Gastroesophageal sphincter (tissue), 4 donors: ENCODE measurements at places on chromosomes 6 and 20. TPM values are rescaled to one million over a fixed set of nuclear protein-coding genes. Genes with fewer than 3 reads are reported as not detected.

DNA sequence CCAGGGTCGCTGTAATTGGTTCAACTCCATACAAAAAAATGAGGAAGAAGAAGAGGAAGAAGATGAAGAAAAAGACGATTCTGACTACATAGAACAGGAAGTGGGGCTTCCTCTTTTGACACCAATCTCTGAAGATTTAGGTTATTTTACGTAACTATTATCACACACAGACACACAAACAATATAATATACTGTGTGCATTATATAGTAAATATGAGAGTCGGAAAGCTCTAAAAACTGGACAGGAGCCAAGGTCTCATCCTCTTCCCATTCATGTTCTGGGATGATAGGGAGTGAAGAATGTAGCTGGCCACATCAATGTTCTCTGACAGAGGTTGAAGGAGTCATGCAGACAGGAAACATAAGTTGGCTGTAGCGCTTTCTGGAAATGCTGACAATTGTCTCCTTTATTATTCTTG is 13.3 kb downstream of the RSPH4A start:
- ATAC-seq: no peak

ARMC12 gene
- 0.54 TPM for total RNA-seq

DNA sequence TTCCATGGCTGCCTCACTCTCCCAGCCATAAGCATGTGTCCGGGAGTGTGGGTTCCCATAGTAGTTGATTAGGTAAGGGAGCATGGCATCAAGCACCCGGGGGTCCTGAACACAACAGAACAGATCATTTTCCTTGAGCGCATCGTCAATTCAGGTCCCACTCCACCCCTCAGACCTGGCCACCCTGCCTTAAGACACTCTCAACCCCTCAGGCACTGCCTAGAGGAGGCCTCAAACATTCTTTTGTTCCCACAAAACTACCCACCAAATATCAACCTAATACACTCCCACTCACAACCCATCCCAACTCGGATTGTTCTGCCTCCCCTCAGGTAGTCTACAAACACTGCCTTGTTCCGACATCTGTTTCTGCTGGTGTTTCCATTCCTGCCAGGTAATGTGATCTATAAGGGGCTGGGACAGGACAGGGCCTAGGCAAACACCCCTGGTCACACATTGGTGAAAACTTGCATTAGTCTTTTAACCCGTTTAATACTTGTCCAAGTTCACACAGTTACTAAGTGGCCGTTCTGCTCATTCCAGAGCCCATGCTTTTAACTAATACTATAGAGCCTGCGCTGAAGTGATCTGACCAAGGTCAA is 1.4 kb downstream of the NFS1 start:
- no peak for ATAC-seq

DNA sequence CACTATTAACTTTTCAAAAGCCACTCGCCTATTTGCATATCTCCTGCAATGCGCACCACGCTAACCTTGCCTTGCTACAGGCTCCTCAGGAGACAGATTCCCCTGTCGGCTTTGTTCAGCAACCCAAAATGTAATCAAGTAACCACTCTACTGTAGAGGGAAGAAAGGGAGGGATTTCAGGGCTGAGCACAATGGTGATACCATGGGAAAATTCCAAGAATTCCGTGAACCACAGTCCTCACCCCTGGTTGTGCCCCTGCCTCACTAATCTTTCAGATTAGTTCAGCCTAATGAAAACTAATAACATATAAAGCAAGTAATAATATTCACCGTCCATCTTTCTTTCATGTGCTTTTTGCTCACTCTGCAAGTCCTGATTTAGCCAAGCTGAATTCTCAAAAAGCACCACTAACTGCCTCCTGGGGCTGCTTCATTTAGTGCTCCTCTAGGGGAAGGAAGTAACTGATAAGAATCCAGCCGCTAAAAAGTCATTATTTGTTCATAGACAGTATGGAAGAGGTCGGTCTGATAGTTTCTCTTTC is 6.6 kb downstream of the CITED2 start:
- no peak for ATAC-seq

- no peak for ATAC-seq
These were observed 12.4 kb upstream of the KIF25 start for GRCh38 chr6:167984876-167985604.

GRCh38 chr6:147222160-147222838 is 18.1 kb downstream of the STXBP5 start:
- no peak for ATAC-seq

HLA-DPA1 gene
- total RNA-seq: 20.2 TPM

DNA sequence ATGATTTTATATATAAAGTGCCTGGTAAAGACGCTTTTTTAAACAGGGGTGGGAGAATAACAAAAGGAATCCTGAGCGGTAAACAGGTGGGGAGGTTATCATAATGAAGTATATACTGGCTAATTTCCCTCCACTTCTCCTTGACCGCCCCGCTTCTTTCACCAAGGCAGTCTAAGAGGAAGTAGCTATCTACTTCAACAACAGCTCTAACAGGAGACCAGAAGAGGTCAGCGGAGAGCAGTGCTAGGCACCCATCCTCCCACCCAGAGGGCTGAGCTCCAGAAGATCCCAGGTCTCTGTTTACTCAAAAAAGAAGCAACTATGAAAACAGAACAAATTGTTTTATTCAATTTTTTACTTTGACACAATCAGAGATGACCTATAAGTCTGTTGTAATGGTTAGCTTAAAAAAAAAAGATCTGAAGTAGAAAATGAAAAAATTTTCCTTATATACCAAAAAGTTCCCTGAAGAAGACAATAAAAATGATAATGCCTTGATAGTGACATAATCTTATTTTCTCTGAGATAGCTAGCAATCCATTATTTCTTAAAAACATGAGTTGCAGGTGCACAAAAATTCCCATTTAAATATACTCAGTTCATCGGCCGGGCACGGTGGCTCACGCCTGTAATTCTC is 141.1 kb downstream of the PDSS2 start:
- peak; percentile 53 for ATAC-seq

DNA sequence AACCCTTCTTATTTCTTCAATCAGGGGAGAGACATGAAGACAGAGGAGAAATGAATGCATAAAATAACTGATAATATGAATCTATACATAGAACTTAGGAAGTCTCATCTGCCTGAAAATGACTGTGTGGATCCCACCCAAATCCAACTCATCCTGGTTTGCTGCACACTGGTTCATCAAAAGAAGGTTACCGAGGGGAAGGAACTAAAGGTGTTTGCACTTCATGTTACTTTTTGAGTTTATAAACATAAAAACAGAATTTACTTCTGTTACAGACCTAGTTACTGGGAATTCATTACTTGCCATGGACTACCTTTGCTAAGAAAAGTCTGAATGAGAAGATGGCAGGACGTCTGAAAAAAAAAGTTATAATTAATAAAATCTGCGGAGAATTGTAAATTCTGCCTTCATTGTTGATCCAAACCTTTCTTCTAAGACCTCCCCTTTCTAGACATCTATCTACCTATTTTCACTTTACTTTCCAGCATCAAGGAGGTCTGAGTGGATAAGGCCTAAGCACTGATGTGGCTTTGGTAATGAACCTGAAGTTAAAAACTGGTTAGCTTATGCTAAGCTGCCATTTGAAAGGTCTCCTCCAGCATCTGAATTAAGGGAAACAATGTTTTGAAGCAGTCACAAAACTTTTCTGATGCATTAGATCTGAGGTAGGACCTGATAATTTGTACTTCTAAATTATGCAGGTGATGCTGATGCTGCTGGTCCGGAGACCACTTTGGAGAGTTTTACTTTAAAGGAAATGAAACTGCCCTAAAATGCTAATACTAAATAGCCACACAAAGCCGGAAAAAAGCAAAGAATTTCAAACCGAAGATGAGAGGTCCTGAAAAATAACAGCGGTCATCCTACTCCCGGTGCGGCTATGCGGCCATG is 84.0 kb downstream of the HFE start:
- no peak for ATAC-seq

DNA sequence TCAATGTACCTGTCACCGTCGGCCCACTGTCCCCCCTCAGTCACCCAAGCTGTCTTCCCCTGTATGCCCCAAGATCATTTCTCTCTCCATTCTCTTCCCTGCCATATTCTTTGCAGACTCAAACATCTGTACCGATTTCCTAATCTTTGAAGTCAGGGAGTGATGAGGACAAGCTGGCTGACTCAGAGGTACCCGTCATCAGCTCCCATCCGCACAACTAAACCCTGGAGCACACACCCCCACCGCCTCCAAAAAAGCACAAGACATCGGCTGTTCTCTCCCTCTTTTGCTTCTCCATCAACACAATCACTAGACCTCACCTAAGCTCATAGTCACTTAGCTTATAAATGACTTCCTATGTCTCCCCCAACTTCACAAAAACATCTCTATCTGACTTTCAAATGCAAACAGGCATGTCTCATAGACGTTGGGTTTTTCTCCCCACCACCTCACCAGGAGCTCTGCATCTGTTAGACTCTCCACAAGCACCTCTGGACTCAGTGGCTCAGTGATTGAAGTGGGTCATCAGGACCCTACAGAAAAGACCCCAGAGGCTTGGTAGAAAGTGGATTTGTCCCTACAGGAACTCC is 11.5 kb upstream of the NFATC2 start:
- no peak for ATAC-seq

- ATAC-seq: no peak
These were observed 7.1 kb upstream of the LOC128125822 start for GRCh38 chr6:63565058-63565726.

UBD gene
- total RNA-seq: 0.47 TPM

GRCh38 chr20:40056171-40056570 is 632.9 kb downstream of the MAFB start:
- no peak for ATAC-seq

DNA sequence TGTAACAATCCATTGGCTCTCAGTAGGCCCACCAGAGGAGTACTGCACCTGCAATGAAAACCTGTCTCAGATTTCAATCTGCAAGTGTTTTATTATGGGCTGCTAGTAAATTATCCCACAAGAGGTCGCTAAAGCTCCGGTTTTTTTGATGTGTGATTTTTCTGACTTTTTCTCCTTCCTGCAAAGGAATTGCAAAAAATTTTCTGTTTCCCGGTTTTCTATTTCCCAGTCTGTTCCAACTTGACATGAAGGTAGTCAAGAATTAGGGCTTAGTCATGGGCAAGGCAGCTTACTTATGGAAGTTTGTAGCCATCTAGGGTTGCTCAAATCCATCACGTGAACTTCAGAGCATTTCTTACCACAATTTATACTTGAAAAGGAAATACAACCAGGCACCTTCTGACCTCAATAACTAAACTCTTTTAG is 38.5 kb upstream of the AHI1 start:
- ATAC-seq: no peak

NNAT gene
- 8.8 TPM for total RNA-seq

DNA sequence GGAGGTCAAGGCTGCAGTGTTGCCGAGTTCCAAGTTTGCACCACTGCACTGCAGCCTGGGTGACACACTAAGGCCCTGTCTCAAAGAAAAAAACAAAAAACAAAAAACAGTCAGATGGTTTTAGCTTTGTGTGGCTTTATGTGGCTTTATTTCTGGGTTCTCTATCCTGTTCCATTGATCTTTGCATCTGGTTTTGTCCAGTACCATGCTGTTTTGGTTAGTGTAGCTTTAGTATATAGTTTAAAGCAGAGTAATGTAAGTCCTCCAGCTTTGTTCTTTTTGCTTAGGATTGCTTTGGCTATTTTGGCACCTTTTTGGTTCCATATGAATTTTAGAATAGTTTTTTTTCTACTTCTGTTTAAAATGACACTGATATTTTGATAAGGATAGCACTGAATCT is 225.5 kb downstream of the HDGFL1 start:
- no peak for ATAC-seq

RNF144B gene
- 5.6 TPM for total RNA-seq

FHL5 gene
- total RNA-seq: 11.4 TPM
